ENCODE measurements at places on chromosomes 6 and 20.

GRCh38 chr20:33753763-33754162 lies 22.0 kb downstream of the ZNF341 start:
- DNase-seq: no peak

GRCh38 chr20:53032046-53032445 lies 59.9 kb downstream of the TSHZ2 start:
- DNase-seq: no peak

GRCh38 chr6:107561306-107561705 lies 71.4 kb downstream of the SOBP start:
- DNase-seq: no peak

- no peak for DNase-seq
Observed at GRCh38 chr6:73131706-73132105, 93.6 kb downstream of the KHDC1L start.

GRCh38 chr6:129046526-129046925 lies 163.6 kb downstream of the LAMA2 start:
- no peak for DNase-seq

DNA sequence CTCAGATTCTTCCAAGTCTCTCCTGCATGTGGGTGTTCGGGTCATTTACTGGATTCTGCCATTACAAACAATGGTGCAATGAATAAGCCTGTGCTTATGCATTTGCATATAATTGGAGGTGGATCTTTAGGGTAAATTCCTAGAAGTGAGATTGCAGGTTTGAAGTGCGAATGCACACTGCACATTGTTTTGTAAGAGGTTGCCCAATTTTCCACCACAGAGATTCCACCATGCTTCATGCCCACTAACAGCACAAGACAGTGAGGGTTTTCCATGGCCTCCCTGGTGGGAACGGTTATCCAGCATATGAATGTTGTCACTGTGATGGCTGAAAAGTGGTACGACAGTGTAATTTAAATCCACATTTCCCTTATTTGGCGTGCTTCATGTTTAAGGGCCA lies 178.8 kb upstream of the PMEPA1 start:
- no peak for DNase-seq

DNA sequence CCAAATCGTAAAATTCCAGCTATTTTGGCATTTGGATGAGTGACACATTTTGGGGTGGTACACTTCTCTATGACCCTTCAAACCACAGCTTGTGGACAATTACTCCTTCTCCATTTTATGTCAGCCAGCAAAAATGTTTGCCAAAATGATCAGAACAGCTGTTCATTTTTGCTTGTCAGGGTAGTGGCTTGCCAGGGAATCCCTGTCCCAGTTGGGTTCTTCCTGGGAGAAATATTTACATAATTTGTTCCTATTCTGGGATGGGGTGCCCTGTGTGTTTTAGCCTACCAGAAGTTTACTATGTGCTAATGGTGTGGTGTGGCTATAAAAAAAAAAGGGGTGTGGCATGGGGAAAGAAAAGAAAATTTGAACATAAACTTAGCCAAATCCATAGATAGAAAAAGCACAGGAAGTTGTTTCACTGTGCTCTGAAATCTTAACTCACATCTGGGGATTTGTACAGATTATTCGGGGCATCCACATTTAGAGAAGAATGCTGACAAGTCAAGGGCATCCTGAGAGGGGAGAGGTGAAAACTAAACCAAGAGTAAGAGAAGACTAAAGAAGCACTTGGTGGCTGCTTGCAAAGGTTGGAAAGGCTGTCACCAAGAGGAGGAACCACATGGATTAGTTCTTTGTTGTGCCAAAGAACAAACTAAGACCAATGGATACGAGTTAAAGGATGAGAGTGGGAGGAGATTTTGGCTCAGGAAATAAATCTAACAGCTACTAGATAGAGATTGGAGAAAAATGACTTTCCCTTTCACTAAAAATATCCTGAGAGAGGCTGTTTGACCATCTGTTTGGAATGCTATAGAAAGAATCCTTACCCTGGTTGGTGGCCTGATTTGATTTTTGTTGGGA lies 55.2 kb upstream of the RBM24 start:
- DNase-seq: no peak

DNA sequence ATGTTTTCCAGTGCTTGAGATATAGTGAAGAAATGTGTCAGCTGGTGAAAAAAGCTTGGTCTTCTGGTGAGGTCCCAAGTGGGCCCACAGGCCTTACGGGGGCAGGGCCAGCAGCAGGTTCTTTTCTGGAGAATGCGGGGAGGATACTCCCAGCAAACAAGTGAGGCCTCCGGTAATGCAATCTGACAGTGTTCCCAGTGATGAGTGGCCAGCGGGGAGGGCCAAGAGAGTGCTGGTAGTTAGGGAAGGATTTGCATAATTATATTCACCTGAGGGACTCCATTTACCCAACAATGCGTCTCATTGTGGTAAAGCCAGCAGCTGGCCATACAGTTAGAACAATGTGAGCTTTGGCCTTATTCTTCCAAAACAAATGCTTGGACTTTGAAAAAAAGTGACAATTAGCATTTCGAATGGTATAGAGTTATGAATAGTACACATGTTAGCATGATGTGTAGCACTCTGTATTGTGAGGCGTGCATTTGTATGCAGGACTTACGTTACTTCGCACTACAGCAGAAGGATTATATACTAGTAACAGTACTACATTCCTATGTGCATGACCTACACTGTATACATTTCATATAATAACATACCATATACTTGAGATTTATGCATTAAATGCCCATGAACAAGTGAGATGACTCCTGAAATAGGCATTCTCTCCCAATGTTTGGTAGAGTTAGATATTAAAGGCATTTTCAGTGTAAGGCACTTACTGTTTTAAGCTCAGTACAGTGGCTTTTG lies 69.8 kb downstream of the MYB start:
- no peak for DNase-seq

GRCh38 chr20:20452254-20452676 lies 84.4 kb downstream of the INSM1 start:
- DNase-seq: peak; percentile 12

DNA sequence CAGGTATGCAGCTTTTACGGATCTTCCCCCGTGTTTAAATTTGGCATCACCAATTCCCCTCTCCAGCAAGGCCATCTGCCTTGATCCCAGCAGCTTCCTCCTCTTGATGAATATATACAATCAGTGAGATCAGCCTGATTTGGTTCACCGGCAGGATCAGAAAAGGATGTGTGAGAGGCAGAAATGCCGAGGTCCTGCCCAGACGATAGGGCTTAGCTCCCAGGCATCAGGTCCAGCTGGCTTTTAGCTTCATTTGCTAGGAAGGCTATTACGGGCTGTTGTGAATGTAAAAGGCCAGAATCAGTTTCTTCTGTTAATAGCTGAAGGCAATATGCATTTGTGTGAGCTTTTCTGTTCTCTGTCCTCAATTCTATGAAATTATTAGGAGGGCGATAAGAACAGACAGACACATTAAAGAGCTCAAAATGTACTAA lies 372.8 kb downstream of the BTBD9 start:
- DNase-seq: no peak

- no peak for DNase-seq
Observed at GRCh38 chr20:58760856-58761255, 68.3 kb downstream of the NPEPL1 start.

DNA sequence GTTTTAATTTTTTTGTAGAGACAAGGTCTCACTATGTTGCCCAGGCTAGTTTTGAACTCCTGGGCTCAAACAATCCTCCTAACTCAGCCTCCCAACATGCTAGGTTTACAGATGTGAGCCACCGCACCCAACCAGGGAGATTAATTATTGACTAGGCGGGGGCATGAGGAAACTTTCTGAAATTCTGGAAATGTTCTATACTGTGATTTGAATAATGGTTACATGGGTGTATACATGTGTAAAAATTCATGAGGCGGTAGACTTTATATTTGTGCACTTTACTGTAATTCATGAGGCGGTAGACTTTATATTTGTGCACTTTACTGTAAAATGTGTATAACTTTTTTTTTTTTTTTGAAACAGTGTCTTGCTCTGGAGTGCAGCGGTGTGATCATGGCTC lies 147.2 kb downstream of the GRM4 start:
- DNase-seq: no peak

GRCh38 chr20:32743237-32744112 lies at the start of gene COMMD7:
COMMD7 (minus strand) TSS chr20:32743467; CDS start chr20:32743391, 76 bp downstream.
- peak; percentile 37 for DNase-seq

DNA sequence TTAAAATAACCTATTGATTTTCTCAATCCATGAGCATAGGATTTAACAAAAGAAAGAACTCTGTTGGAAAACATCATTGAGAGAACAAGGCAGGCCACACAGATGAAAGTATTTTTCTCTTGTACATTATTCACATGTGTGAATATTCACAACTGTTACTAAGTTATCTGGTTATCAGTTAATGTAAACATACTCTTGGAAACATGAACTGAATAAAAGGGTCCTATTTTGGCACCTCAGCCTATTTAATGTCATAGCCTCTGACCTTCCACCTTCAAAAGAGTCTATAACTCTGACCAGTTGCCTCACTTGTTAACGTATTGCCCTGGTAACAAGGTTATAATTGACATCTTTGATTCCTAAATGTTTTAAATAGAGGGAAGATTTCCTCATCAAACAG lies 8.1 kb downstream of the SYCP2 start:
- no peak for DNase-seq

DNA sequence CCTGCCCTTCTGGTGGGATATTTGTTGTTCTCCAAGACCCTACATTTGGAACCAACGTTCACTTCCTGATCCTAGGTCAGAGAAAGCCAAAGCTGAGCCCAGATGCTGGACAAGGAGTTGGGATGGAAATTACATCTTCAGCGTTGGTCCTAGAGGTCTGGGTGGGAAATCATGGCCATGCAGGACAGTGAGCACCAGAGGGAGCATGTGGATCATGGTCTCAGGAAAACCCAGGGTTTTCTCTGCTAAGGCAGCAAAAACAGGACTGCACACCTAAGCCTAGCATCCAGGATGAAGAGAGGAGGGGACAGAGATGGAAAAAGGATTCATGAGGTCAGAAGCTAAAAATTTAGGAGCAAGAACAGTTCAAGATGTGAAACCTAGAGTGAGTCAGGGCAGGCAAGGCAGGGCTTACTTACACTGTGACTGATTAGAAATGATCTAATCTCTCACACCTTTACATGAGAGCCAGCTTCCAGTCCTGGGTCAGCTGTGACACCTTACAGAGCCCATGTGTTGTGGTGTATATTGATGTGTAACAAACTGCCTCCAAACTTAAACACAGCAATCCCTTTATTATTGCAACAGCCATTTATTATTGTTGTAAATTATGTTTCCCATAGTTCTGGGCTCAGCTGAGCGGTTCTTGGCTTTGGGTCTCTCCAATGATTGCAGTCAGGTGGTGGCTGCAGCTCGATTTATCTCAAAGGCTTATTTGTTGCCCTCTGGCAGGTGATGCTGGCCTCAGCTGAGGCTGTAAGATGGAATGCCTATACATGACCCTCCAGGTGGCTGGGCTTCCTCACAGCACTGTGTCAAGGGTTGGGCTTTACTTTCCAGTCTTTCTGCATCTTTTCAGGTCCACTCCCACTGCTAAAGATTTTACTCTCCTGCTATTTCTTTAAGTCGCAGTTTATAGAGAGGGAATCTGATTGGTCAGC lies 6.5 kb downstream of the C20orf202 start:
- no peak for DNase-seq

GRCh38 chr6:38262609-38263008 lies 377.1 kb downstream of the BTBD9 start:
- no peak for DNase-seq

- DNase-seq: no peak
Observed at GRCh38 chr6:97524811-97525210, 241.8 kb upstream of the MMS22L start.

DNA sequence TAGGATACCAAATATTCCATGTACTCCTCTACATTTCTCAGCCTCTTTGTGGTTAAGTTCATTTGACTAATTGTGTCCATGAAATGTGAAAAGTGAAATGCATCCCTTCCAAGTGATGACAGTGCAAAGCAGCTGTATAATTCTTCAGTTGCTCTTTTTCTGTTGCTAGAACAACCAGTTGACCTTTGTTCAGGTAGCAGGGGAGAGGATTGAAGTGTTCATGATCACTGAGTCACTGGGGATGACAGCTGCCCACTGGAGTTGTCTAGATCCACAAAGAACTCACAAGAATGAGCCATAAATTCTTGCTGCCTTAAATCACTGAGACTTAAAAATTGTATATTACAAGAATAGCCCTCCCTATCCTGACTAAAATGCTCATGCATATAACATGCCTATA lies 254.6 kb downstream of the EPHA7 start:
- no peak for DNase-seq

Data from stimulated activated CD8-positive, alpha-beta memory T cell treated with anti-CD3 and anti-CD28 coated beads, Interleukin-4, amount 100 ng/mL, for 4 hours (primary cell).